ENCODE measurements at places on chromosomes 3 and 15.

DNA sequence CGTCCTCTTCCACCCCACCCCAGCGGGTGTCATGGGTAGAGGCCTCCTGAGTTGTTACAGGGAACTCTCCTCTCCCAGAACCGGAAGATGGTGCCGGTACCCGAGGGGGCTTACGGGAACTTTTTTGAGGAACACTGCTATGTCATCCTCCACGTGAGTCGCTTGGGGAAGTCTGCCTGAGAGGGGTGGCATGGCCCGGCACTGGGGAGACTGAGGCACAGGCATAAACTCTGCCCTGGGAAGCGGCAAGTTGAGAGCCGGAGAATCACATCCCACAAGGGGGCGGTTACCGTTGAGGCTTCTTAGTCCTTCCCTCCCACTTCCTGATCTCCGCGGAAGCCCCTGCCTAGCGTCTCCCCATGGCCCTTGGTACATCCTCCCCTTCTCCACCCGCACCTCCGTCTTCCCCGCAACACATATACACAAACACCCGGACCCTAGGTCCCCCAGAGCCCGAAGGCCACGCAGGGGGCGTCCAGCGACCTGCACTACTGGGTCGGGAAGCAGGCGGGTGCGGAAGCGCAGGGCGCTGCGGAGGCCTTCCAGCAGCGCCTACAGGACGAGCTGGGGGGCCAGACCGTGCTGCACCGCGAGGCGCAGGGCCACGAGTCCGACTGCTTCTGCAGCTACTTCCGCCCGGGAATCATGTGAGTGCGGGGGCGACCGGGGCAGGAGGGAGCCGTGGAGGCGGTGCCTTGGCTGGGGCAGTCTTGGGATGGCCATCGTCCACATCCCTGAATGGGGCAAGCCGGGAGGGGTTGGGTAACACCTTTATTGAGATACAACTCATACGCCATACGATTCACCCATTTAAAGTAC is 3.4 kb downstream of the VILL start:
- DNase-seq: peak; percentile 76

- DNase-seq: no peak
Measured at GRCh38 chr3:133954717-133955360, 59.2 kb upstream of the RAB6B start.

GRCh38 chr15:57282686-57283085 is 93.6 kb upstream of the CGNL1 start:
- no peak for DNase-seq

DNA sequence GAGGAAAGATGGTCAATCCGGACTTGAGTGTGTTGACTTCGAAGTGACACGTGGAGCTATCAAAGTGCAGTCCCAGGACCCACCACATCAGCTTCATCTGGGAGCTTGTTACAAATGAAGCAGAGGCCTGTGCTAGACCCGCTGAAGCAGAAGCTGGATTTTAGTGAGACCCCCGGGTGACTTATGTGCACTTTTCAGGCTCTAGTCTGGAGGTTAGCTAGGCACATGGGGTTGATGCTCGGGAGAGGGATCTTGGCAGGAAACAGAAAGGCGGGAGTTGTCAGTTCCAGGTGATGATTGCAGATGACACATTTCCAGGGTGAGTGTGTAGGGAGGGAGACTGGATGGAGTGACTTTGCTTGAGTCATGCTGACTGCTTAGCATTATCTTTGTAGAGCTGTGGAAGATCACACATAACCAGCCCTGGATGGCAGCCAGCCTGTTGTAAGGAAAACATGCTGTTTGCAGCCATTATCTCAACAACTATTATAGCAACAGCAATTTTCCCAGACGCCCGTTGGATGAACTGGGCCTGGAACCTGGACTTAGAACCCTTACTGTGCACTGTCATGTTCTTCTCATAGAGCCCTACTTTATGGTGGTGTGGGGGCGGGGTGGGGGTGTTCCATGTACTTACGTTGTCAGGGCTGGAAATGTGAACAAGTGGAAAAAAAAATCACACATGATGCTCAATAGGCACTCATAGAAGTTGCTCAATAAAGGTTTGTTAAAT is 122.4 kb downstream of the THSD4 start:
- DNase-seq: peak; percentile 47

DNA sequence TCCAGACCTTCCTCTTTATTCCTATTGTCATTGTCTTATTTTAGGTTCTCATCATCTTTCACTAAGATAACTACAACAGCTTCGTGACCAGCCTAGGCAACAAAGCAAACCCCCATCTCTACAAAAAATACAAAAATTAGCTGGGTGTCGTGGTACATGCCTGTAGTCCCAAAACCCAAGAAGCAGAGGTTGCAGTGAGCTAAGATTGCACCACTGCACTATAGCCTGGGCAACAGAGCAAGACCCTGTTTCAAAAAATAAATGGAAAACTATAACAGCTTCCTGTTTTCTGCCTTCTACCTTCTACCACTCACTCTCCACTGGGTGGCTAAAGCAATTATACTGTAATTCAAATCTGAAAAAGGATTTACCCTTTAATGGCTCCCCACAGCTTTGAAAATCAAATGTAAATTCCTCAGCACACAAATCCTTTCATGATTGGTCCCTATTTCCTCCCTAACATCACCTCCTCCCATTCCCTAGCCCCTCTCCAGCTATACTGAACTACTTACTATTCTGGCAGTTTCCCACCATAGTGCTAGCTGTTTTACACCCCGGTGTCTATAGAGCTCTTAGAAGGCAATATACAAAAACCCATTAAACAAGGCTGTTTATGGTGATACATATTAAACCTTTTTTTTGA is 33.4 kb downstream of the LRRFIP2 start:
- DNase-seq: no peak

- no peak for DNase-seq
Measured at GRCh38 chr3:56629047-56629446, 54.0 kb downstream of the TASOR start.

GRCh38 chr3:143881095-143881494 is 32.8 kb upstream of the SLC9A9 start:
- DNase-seq: no peak

DNA sequence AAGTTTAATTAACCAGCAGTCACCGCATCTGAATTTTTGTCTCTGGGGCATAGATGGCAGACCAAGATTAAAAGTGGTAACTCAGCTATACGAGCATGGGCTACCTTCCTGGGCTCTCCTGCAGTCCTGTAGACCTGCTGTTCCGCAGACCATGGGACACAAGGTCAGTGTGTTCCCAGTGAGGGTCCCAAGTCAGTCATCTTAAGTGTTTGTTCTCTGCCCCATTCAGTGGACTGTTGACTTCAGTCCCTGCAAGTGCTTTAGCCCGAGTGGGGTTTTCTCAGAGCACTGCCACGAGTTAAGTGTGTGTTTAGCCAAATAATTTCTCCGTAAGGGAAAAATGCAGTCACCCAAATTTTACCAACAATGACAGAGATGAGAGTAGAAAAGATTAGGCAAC is 4.9 kb upstream of the EXOG start:
- no peak for DNase-seq

GRCh38 chr15:63797116-63797515 is 36.6 kb downstream of the HERC1 start:
- no peak for DNase-seq

DNA sequence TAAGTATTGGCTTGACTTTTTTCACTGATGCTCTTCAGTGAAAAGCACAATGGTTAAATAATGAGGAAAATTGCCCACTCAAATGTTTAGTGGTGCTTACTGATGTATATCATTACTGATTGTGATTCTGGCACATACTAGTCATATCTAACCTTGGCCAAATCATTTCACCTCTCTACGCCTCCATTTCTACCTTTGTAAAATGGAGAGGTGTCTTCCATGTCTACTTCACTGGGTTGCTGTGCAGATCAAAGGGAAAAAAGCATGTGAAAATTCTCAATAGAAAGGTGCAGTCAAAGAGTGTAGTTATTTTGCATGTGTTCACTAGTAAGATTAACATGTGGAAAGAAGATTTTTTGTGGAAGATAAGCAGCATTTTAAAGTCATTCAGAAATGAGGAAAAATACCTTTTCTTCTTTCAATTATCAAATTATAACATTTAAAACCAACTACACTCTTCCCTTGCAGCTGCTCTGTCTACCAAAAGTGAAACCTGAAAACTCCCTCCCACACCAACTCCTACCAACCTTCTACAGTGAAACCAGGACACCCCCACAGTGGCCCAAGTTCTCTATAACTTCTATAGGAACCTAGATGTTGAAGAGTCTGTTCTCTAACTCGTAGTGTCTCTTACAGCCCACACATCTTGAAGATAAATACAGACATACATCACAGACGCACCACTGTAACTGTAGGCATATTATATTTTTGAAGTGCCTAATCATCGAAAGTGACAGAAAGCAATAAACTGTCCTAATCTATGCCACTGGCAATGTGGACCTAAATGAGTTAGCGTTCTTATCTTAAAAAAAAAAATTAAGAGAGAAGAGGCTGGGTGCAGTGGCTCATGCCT is 1.4 kb downstream of the CD200R1 start:
- DNase-seq: no peak

DNA sequence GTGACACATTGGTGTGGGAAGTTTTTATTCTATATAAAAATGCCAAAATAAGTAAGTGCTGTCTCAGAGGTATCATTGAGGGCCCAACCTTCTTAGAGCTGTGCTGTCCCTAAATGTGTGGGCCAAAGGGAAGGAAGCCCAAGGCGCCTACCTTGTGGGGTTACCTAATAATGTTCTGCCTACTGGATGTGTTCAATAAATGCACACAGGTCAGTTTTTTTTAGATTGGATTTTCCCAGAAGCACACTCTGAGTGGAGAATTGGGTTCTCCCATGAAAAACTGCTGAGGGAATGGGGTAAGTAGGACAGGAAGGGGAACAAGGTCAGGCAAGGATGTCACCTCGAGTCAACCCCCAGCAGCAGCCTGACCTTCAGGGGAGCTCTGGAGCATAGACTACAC is 168.7 kb upstream of the FRMD4B start:
- DNase-seq: no peak

- DNase-seq: no peak
Measured at GRCh38 chr3:188421836-188422540, 268.0 kb downstream of the LPP start.

- DNase-seq: no peak
Measured at GRCh38 chr3:105459566-105460290, 93.0 kb downstream of the ALCAM start.

DNA sequence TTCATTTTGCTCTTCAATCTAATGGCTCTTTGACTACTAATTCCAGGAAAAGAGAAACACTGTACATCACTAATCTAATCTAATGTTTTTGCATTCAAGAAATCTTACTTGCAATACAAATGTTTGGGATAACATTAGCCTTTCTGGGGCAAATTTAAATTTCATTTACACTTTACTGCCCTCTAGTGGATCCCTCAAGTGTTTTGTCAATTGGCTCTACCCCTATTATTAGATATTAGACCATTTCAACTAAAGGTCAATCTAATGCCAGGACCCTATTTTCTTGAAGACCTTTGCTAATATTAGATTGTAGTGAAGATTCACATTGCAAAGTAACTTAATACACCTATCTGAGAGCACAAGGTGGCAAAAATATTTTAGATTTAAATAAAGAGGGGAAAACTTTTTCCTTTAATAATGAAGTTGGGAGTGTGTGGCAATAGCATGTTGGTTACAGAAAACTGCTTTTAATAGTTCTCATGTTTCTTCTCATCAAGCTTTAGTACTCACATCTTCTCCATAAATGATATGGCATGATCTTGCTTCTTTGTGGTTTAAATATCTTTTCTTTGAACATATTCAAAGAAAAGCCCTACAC is 5.0 kb downstream of the C2CD4A start:
- peak; percentile 17 for DNase-seq

GRCh38 chr3:132004571-132004970 is 30.2 kb downstream of the CPNE4 start:
- DNase-seq: no peak

GRCh38 chr3:148008591-148008990 is 599.4 kb downstream of the ZIC1 start:
- DNase-seq: no peak

DNA sequence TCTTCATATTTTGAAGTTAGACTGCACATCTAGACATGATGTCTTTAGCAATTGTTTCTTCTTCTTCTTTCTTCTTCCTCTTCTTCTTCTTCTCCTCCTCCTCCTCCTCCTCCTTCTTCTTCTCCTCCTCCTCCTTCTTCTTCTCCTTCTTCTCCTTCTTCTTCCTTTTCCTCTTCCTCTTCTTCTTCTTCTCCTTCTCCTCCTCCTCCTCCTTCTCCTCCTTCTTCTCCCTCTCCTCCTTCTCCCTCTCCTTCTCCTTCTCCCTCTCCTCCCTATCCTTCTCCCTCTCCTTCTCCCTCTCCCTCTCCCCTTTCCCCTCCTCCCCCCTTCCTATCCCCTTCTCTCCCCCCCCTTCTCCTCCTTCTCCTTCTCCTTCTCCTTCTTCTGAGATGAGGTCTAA is 21.9 kb downstream of the TCF12 start:
- DNase-seq: no peak

- DNase-seq: no peak
Measured at GRCh38 chr3:164340273-164340672, 738.0 kb downstream of the SI start.

DNA sequence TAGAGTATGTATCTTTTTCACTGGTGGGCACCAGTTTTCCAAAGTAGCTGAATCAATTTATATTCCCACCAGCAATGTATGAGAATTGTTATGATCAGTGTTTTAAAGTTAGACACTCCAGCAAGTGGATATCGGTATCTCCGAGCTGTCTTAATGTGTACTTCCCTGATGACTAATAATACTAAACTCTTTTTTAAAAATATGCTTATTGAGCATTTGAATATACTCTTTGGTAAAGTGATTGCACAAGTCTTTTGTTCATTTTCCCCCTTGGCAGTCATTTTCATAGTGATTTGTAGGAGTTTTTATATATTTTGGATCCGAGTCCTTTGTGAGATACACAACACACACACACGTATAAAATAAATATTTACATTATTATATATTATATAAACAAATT is 12.5 kb upstream of the FEM1B start:
- no peak for DNase-seq

DNA sequence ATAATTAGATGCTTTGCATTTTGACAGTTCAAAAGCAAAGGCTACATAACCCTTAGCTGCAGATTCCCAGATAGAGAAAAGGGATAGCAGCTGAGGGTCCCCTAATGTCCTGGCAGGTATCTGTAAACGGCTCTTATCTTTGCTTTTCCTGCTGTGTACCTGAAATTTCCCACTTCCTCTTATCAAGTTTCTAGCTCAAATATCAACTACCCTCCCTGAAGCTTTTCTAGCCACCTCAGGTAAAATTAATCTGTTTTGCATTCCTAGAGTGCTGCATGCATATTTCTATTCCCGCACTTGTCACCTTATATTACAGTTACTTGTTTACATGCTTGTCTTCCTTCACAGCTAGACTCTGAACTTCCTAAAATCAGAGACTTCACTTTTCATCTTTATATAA is 55.6 kb upstream of the STXBP5L start:
- no peak for DNase-seq

GRCh38 chr15:59632714-59633113 is 21.1 kb downstream of the GCNT3 start:
- DNase-seq: no peak

GRCh38 chr3:171481011-171481410 is 20.8 kb upstream of the TNIK start:
- no peak for DNase-seq

- peak; percentile 97 for DNase-seq
Measured at GRCh38 chr15:90221246-90221900, 12.4 kb downstream of the CIB1 start.

All from HuH-7.5 (cell line).